ENCODE measurements at places on chromosomes 7 and 10. TPM values are rescaled to one million over a fixed set of nuclear protein-coding genes. Genes with fewer than 3 reads are reported as not detected.

VSTM4 gene
- 15.8 TPM for polyA plus RNA-seq

UTF1 gene
- not detected for polyA plus RNA-seq

SLC16A12 gene
- 33.3 TPM for polyA plus RNA-seq

RINT1 gene
- 29.4 TPM for polyA plus RNA-seq

NKX2-3 gene
- not detected for polyA plus RNA-seq

GDF2 gene
- not detected for polyA plus RNA-seq

NPTX2 gene
- polyA plus RNA-seq: 3.7 TPM

TMEM229A gene
- polyA plus RNA-seq: 0.13 TPM

BUB3 gene
- polyA plus RNA-seq: 139 TPM

INMT gene
- polyA plus RNA-seq: 1.1 TPM

FRA10AC1 gene
- 58.4 TPM for polyA plus RNA-seq

IDE gene
- 31.0 TPM for polyA plus RNA-seq
